Urinary bladder (tissue), 4 donors: ENCODE measurements at places on chromosomes 16 and 17. TPM values are rescaled to one million over a fixed set of nuclear protein-coding genes. Genes with fewer than 3 reads are reported as not detected.

TSR3 gene
- total RNA-seq = 22.3 TPM

KRTAP4-9 gene
- not detected for total RNA-seq

RAB34 gene
- total RNA-seq = 63.7 TPM

C1QTNF1 gene
- total RNA-seq = 5.2 TPM

BCO1 gene
- total RNA-seq = 0.11 TPM

SEC14L5 gene
- total RNA-seq = 0.42 TPM

GRCh38 chr16:64809876-64810629 lies 311.8 kb downstream of the CDH11 start:
- DNase-seq = no peak

- DNase-seq = no peak
Observed at GRCh38 chr16:15760129-15760528, 96.7 kb downstream of the MYH11 start.

DNA sequence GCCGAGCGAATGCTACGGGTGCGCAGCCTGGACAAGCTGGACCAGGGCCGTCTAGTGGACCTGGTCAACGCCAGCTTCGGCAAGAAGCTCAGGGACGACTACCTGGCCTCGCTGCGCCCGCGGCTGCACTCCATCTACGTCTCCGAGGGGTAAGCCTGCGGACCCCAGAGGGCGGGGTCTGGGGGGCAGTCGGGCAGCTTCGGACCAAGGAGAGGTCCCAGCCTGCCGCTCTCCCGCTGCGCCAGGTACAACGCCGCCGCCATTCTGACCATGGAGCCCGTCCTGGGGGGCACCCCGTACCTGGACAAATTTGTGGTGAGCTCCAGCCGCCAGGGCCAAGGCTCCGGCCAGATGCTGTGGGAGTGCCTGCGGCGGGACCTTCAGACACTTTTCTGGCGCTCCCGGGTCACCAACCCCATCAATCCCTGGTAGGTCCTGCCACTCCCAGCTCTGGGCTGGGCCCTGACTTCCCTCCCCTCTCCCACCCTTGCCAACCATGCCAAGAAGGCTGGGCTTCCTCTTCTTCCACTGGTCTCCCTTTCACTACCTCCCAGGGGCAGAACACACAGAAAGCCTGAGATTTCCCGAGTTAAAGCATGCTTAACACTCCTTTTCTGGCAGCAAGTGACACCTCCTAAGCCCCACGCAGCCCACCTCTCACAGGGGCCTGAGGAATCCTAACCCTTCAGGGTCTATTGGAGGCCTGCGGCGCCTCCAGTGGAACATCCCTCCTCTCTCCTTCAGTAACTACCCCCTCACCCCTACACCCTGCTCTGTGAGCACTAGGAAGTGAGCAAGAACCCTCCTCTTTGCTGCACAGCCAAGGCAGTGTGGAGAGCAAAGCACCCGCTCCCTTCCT lies 3.2 kb downstream of the NAGS start:
- DNase-seq = no peak

DNA sequence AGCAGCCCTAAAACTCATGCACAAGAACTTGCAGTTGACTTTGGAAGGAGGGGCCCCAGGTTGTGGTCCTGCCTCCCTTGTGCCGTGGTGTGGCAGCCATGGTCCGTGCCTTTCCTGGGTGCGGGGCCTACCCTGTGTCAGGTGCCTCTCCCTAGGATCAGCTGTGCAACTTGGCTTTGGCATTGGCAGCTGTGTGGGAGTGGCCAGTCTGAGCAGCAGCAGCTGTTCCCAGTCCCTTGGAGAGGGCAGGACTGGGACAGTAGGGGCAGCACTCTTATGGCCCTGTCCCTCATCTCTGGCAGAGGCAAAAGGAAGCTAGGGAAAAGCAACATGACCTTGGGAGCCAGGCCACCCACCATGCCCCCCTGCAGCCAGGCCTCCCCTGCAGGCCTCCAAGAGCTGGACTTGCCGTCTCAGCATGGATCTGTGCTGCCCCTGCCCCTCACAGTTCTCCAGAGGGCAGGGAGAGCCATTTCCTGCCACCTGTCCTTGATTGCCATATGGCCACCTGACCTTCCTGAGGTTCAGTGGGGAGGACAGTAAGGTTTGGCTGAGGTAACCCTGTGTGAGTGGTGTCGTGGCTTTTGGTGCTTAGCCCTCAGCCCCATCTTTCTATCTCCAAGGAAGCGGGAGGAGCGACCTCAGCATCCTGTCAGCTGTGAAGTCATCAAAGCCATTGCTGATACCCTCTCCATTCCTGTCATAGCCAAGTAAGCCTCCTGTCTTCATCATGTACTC lies 15.5 kb upstream of the NFATC3 start:
- no peak for DNase-seq

GRCh38 chr17:7133424-7133823 lies 18.8 kb upstream of the ASGR2 start:
- DNase-seq = no peak

GRCh38 chr17:64297467-64298088 lies 34.5 kb upstream of the TEX2 start:
- DNase-seq = no peak

DNA sequence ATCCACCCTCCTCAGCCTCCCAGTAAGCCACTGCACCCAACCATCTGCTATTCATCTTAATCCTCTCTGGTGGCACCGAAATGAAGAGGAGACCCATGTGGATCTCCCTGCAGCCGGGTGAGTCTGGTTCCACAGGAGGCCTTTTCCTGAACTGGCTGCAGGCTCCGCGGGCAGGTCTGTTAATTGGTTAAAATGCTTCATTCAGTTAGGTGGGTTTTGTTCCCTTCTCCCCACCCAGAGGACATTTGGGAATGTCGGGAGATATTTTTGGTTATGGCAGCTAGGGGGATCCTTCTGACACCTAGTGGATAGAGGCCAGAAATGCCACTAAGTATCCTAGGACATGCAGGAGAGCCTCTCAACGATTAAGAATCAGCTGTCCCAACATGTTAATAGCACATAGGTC lies 16.7 kb downstream of the C16orf54 start:
- no peak for DNase-seq

DNA sequence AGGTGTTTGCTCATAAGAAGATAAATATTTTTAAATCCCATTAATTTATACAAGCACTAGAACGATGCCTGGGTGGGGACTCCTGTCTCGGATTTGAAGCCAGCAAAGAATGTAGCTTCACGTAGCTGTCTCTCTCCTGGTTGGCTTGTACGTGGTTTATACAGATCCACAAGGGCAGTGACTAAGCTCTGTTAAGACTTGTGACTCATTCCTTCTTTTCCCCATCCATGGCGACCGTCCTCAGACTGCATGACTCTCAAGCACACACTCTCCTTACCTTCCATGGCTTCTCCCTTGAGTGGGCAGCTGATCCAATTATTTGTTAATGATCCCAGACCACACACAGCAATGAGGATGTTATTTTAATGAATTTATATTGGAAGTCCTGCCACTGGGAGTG lies 679.7 kb upstream of the SOX9 start:
- no peak for DNase-seq

- DNase-seq = no peak
Observed at GRCh38 chr17:44466339-44466738, 36.9 kb downstream of the GPATCH8 start.

- DNase-seq = no peak
Observed at GRCh38 chr16:17177959-17178905, 292.5 kb downstream of the XYLT1 start.

DNA sequence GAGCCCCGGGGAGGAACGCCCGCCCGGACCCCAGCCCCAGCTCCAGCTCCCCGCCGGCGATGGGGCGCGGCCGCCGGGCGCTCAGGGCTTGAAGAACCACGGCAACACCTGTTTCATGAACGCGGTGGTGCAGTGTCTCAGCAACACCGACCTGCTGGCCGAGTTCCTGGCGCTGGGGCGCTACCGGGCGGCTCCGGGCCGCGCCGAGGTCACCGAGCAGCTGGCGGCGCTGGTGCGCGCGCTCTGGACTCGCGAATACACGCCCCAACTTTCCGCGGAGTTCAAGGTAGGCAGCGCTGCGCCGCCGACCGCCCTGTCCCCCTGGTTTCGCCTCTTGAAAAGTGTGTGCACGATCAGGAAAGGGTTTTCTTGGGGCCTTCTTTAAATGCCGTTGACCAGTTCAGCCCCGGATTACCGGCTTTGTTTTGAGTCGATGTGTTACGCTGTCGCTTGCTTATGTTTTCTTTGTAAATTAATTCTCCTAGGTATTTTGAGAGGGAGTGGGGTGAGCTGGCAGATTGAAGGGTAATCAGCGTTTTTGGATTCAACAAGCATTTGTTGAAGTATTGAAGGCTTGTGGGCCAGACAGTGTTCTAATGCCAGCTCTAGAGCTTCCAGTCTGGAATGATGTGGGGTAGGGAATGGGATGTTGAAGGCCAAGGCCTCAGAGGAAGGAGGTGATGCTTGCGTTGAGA lies 681 bp downstream of the USP43 start:
- no peak for DNase-seq
